Esophagus muscularis mucosa (tissue), 4 donors: ENCODE measurements at places on chromosomes 3 and 15.
A peak's percentile ranks its signal among the peaks of the same experiment; 100 is the strongest.

DNA sequence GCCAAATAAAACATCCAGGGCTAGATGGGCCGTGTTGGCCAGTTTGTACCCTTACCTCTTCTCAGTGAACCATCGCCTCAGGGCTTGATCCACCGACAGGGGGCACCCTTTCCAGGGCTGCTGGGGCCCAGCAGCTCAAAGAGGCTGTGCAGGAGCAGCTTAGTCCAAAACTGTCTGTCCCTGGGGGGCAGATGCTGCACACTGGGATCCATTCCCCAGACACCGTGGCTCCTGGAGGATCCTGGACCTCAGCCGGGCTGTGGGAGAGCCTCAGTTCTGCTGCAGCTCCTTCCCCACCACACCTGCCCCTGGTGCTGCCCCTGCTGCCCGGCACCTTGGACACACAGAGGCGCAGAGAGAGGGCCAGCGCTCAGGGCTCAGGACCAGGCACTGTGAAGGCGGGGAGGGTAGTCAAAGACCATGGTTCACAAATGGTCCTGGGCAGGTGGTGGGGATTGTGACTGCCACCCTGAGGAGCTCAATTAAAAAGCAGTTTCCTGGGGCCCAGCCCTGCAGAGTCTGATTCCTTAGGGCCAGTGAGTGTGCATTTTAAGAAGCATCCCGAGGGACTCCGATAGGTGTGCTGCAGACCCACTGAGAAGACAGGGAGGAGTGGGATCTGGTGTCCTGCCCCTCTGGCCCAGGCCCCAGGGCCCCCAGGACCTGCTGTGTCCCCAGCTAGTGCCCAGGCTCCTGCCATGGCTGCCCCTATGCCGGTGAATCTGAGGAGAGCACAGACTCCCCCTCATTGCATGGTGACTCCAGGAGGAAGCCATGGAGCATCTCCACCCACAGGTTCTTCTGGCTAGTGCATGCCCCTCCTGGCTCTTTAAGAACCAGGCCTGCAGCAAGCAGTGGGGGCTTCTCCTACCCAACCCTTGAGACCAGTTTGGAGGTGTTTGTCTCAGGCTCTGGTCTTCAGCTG, 86.5 kb upstream of the PRR20G start:
- no peak for DNase-seq

DNA sequence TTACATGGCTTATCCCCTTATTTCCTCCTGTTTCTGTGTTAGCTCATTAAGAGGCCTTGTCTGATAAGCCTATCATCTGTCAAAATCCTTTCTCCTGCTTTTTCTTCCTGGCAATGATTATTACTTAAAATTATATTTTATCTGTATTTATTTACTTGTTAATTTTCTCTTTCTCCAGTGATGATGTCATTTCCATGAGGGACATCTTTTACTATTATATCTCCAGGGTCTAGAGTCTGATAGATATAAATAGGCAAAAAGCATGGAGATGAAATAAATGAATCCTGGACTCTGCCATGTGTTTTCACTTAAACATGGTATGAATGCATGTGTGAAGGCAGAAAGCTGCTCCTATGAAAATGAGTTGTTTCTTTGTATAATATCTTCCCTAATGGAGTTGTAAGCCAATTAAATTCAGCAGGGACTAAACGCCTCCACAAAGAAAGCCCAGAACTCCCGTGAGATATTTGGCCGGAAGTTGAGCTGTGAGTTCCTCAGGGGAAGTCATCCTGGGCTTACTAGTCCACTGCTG, 375.2 kb downstream of the TUSC7 start:
- DNase-seq, result no peak

- no peak for DNase-seq
Observed at GRCh38 chr3:84209474-84209873, 749.3 kb upstream of the CADM2 start.

DNA sequence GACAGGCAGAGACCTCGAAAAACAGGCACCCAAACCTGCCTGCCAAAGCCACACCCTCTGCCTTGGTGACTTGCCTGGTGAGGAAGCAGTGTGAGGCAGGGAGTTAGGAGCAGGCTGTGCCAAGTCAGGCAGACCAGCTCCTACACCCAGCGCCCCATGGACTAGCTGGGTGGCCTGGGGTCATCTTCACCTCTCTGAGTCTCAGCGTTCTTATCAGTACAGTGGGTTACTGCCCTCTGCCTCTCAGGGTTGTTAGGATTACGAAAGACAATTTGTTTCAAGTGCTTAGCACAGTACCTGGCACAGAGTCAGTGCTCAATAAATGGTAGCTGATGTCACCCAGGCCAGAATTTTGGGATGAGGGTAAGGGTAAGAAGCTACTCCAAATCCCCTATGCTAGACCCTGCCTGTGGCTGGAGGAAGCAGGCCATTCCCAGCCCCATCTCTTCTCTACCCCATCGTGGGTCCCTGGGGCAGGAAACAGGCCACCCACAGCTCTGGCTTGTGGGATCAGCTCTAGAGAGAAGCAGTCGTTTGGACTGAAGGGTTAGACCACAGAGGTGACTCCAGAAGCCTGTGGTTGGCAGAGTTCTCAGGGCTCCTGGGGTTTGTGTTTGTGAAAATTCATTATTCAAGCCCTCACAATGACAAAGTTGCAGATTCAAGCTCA, 10.1 kb downstream of the SLC51B start:
- no peak for DNase-seq

GRCh38 chr3:10248984-10249748, 907 bp downstream of the TATDN2 start:
- DNase-seq, result no peak

DNA sequence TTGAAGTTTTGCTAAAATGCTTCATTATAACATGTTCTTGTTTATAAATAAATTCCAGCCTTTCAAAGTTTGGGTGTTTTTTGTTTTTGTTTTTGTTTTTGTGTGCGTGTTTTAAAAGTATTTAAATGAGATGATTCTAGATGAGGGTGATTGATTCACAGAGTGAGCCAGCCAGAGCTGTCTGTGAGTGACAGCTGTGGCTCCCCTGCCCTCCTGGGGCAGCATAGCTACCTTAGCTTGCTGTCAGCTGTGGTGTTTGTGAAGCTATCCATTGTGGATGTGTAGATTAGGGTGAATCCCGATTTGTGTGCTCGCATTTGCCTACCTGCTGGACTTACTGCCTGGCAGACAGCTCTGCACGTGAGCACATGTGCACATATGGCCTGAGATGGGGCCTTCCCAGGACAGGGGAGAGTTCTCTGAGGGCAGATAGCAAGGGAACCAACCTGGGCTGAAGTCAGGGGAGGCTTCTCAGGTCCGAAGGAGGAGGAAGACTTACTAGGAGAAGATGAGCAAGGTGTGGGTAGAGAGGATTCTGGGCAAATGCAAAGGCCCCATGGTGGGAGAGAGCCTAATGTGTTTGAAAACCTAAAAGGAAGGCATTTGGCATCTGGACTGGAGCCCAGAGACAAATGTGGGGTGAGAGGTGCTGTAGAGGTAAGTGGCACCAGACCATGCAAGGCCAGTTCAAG, 124.2 kb downstream of the EEFSEC start:
- DNase-seq, result no peak

GRCh38 chr3:56042326-56042951, 425.8 kb downstream of the ERC2 start:
- no peak for DNase-seq

DNA sequence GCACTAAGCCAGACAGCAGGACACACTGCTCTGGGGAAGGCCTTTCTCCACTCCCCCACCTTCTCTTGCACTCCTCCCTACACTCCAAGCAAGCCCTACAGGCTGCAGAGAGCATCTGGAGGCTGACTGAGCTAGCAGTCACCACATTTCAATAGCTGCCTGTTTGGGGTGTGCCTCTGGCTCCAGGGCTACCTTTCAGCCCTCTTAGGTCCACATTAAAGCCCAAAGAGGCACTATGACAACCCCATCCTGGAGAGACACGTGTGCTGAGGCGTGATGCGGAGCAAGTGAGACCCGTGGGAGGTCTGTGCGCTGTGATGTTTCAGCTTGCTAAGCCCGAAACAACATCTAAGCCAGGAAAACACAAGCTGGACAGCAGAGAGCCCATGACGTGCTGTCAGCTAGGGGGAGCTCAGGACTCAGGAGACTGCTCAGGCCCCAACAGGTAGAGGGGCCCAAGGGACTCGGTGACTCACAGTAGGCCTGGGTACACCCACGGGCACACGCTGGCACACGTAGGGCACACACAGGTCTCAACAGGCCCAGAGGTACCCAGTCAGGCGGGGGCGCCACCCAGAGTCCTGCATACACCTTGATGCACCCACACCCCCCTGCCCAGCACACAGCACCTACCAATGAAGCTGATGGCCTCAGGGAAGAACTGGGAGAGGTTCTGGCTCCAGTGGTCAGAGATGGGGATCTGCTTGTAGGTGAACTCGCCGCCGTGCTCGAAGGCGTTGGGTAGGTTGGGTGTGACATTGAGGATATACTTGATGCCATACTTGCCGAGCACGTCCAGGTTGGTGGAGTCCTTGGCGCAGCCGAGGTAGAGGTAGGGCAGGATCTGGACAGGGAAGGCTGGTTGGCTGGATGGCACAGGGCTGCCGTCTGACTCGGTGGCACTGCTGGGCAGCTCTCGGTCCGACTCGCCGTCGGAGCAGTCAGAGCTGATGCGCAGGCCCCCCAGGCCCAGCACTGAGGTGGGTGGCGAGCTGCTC, 2.8 kb downstream of the DUSP7 start:
- DNase-seq, result no peak

- no peak for DNase-seq
Observed at GRCh38 chr3:107344722-107345121, 32.5 kb upstream of the CCDC54 start.

GRCh38 chr3:50620420-50620819, 3.5 kb downstream of the MAPKAPK3 start:
- no peak for DNase-seq

GRCh38 chr15:41780266-41780665, 6.0 kb downstream of the MAPKBP1 start:
- DNase-seq, result peak; percentile 75

DNA sequence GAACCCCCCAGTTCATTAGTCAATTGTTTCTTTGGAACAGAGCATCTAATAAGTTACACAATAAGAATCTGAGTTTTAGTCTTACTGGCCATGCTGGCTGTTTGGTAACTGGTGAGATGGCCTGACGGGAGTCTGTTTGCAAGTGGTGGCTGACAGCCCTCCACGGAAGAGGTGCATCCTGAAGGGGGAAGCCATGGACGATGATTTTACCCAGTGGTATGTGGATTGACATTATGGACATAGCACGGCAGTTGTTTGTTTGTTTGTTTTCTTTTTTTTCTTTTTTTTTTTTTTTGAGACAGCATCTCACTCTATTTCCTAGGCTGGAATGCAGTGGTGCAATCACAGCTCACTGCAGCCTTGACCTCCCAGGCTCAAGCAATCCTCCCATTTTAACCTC, 156.0 kb downstream of the RPLP1 start:
- DNase-seq, result no peak

DNA sequence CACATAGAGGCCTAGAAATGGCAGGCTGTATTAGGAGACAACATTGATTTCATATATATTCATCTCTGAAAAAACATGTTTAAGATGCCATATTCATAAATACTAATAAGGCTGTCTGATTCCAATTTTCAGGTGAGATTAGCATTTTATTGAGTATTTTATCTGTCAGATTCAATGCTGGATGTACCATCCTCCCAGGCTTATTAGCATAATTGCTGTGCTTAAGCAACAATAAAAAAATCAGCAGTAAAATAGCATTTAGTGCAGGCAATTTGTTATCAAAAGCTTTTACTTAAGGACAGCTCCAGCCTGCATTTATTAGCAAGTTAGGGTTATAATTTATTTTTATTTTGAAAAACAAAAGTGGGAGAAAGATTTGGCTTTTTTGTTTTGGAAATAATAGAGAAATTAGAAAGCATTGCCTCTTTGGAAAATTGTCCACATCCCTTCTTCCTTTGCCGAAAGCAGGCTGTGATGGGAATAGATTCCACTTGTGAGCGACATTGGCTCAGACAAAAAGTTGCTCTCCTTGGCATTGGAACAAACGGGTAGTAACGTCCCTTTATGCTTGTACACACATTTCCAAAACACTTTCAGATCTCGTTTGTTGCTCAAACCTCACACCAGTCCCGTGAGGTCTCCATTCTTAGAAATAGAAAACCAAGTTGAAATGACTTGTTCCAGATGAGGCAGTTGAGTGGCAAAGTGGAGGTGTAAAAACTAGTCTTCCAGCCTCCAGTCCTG, 134.0 kb downstream of the LPP start:
- no peak for DNase-seq

DNA sequence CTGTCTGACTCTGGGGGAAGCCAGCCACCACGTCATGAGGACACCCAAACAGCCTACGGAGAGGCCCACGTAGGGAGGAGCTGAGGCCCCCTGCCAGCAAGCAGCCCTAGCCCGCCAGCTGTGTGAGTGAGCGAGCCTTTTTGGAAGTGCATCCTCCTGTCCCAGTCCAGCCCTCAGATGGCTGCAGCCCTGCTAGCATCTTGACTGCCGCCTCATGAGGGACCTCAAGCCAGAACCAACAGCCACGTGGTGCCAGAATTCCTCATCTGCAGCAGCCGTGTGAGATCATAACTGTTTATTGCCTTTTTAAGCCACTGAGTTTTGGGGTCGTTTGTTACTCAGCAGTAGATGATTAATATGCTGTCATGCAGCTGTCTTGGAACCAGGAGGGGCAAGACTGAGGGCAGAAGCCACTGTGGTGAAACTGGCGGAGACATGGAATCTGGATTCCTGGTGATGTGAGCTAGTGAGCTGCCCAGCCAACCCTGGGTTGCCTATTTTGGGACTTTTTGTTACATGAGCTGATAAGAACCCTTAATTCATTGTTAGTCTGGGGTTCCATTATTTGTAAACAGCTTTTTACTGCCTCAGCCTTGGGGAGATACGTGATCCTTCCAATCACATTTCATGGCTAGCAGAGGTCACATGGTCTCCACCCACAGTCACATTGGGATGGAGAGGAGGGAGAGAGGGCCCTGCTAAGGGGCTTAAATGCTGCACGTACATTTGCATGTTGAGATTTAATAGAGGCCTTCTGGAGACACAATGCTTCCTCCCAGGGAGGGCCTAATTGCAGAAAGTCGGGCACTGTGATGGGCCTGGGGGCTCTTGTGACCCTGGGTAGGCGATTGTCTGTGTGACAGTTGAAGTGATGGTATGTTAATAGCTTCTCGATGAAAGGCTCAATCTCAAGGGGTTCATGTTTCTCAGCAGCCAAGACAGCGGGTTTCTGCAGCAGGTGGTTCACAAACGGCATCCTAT, 73.8 kb downstream of the RPLP1 start:
- DNase-seq, result no peak

DNA sequence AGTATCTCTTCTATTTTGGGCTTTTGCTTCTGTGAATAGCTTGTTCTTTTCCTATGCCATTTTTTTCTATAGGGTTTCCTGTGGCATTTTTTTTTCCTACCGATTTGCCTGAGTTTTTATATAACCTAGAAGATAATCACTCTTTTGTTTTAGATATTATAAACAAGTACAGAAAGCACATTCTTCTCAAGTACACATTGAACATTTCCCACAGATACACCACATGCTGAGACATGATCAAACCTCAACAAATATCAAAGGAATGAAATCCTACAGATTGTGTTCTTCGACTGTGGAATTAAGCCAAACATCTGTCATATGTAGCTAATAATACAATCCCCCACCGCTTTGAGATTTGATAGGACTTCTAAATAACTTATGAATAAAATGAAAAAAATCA, 9.1 kb upstream of the FEM1B start:
- DNase-seq, result no peak
